ENCODE measurements at places on chromosomes 3 and 15. TPM values are rescaled to one million over a fixed set of nuclear protein-coding genes. Genes with fewer than 3 reads are reported as not detected.

Gene HYAL2
- 128 TPM for total RNA-seq

Gene SLC2A2
- total RNA-seq = 15.0 TPM

Gene CACNA1D
- 47.9 TPM for total RNA-seq

Gene GNAT1
- not detected for total RNA-seq

Gene HESX1
- total RNA-seq = 0.76 TPM

Gene CHDH
- 11.5 TPM for total RNA-seq

Gene EAF2
- total RNA-seq = 16.2 TPM

Gene FOXB1
- not detected for total RNA-seq

Gene CHRNB4
- total RNA-seq = 2.0 TPM

Gene ATP10A
- total RNA-seq = 5.1 TPM

Gene RASGRP1
- total RNA-seq = 12.7 TPM

Gene RTP3
- not detected for total RNA-seq

Gene TTLL13
- 1.3 TPM for total RNA-seq

Gene SLC9C1
- 1.5 TPM for total RNA-seq

Gene C3orf49
- total RNA-seq = not detected

Gene NAA50
- total RNA-seq = 143 TPM

Gene LMAN1L
- not detected for total RNA-seq

Gene HTR3E
- total RNA-seq = not detected

Gene TNNC1
- total RNA-seq = 97.2 TPM

Gene EFCC1
- total RNA-seq = 5.0 TPM

Gene LRRIQ4
- 0.35 TPM for total RNA-seq

Gene OR5H15
- not detected for total RNA-seq

Gene SLC22A14
- total RNA-seq = 1.7 TPM

Gene GALNT15
- total RNA-seq = 9.9 TPM

Gene DCLK3
- total RNA-seq = 0.47 TPM

Gene GOLGA6B
- total RNA-seq = 0.23 TPM

Gene PRR20G
- total RNA-seq = not detected

Gene ARGFX
- total RNA-seq = not detected

Gene C3orf80
- 0.53 TPM for total RNA-seq

Gene STRIT1
- total RNA-seq = 2.0 TPM

Gene NMD3
- 52.3 TPM for total RNA-seq

Gene SOX14
- not detected for total RNA-seq

Gene CASR
- 24.4 TPM for total RNA-seq

All from metanephros (tissue), 2 donors.